A549 treated with CORT108297 at 1 μM for 4 hours (cell line): ENCODE measurements at places on chromosomes 5 and 9. TPM values are rescaled to one million over a fixed set of nuclear protein-coding genes. Genes with fewer than 3 reads are reported as not detected.

KCNMB1 gene
- not detected in 5 replicates for total RNA-seq

PCDHGB4 gene
- total RNA-seq = 0.70 to 1.0 TPM (median 0.98 TPM) in 5 replicates

SQSTM1 gene
- 1,176 to 2,107 TPM (median 1,251 TPM) in 5 replicates for total RNA-seq

CDK7 gene
- total RNA-seq = 58.0 to 75.6 TPM (median 62.5 TPM) in 5 replicates

STOM gene
- total RNA-seq = 103 to 153 TPM (median 109 TPM) in 5 replicates
